ENCODE measurements at places on chromosomes 3 and 15. TPM values are rescaled to one million over a fixed set of nuclear protein-coding genes. Genes with fewer than 3 reads are reported as not detected.

The CCDC13 gene
- total RNA-seq = 0.17 TPM

The CILP gene
- total RNA-seq = 0.40 TPM

The GOLGA8T gene
- total RNA-seq = 0.30 TPM

The LRRC31 gene
- 1.2 TPM for total RNA-seq

The CMTM8 gene
- 1.6 TPM for total RNA-seq

The JMJD7 gene
- total RNA-seq = 6.6 TPM

The TCTA gene
- 14.8 TPM for total RNA-seq

The AZI2 gene
- total RNA-seq = 41.0 TPM

The OR5H1 gene
- not detected for total RNA-seq

The CIAO2A gene
- total RNA-seq = 84.7 TPM

The CX3CR1 gene
- not detected for total RNA-seq

The KCNMB2 gene
- total RNA-seq = not detected

The TTLL13 gene
- total RNA-seq = 0.10 TPM
